ENCODE measurements at places on chromosomes 4 and X.
A peak's percentile ranks its signal among the peaks of the same experiment; 100 is the strongest.

DNA sequence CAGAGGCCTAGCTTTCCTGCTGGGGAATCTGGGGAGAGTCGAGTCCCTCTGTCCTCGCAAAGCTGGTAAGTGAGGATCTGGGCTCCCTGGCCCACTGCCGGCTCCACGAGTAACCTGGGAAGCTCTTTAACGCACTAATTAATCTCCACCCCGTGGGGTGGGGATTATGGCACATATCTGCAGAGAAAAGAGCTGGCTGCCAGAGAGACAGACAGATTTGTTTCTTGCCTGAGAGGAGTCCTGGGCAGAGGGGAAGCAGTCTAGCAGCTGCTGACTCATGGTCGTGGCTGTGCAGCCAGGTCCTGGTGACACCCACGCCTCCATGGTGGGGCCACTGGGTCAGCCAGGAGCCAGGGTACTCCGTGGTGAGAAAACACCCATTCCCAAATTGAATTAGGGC, 14.0 kb downstream of the SORCS2 start:
- no peak for DNase-seq

DNA sequence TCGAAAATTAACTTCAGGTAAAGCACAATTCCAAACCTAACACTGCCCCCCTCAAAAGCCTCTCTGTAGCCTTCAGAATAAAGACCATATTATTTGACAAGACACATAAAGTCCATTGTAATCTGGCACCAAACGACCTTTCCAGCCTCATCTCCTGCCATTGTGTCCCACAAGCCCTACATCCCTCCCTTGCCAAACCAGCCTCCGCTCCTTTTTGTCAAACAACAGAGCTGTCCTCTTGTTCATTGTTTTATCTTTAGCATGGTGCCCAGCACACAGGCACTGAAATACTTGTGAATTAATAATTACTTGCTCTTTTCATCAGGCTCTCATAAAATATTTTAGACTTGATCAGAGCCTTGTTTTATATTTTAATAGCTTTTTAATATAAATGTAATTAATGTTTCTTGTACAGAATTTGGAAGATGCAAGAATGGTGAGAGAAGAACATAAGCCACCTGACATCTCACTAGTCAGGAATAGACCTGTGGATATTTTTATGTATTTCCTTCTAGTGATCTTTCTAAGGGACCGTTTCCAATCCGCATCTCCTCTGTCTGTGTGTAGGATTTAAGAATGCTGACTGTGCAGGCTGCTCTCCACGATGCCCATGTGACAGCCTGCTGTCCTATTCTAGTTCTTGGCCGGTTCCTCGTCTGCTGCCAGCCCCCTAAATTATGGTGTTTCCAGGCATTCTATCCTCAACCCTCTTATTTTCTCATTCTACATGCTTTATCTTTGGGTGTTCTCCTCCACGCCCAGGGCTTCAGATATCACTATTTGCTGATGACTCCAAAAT, 3.0 kb upstream of the IRF2 start:
- no peak for DNase-seq

DNA sequence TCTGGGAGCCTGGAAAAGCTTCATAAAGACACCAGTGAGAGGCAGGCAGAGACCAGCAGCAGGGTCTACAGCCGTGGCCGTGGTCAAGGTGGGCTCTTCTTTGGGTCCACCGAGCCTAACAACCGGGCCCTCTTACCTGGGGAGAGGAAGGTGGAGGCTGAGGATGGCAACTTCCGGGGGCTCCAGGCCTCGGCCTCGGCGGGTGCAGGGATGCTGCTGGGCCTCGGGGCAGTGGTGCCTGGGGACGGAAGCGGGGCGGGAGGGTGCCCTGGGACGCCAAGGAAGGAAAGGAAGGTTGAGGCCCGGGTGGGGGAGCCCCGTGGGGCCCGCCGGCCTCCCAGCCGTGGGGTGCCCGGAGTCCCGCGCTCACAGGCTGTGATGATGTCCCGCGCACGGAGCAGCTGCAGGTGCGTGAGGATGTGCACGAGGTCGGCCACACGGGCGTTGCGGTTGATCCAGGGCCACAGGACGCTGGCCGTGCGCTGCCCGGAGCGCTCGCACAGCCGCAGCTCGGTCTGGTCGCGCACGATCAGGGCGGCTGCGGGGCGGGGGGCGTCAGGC, 561 bp downstream of the IRAK1 start:
- DNase-seq = no peak

- DNase-seq = no peak
These were observed 326.4 kb downstream of the TENM3 start for GRCh38 chr4:182569561-182569960.

- peak; percentile 89 for DNase-seq
These were observed 626 bp upstream of the FRAS1 start for GRCh38 chr4:78056265-78057129.

DNA sequence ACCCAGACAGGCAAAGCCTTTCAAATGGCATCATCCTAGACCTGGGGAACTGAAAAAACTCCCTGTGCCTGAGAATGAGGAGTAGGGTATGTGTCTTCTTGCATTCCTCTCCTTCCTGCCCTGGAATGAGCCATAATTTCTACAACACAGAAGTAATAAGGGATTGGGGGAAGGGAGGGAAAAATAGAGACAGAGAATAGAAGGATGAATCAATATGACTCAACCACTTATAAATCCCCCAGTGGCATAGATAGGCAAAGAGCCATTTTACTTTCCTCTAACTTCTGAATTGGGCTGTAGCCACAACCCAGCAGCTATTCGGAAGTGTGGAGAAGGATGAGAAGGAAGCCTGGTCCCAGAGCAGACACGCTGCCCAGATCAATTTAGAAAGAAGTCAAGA, 99.9 kb downstream of the NHS start:
- DNase-seq = no peak

DNA sequence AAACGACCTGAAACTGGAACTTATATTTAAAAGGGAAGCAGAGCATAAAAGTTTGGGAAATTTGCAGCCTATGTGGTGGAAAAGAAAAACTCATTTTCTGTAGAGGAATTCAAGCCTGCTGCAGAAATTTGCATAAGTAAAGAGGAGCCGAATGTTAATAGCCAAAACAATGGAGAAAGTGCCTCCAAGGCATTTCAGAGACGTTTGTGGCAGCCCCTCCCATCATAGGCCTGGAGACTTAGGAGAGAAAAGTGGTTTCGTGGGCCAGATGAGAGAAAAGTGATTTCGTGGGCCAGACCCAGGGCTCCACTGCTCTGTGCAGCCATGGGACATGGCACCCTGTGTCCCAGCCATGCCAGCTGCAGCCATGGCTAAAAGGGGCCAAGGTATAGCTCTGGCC, 361.9 kb downstream of the PCDH19 start:
- no peak for DNase-seq

- peak; percentile 58 for DNase-seq
These were observed 18.4 kb downstream of the MAML3 start for GRCh38 chr4:140135529-140136088.
